ENCODE measurements at places on chromosomes 7 and 10.

- DNase-seq: no peak
These were observed 8.2 kb upstream of the AGR3 start for GRCh38 chr7:16889851-16890415.

DNA sequence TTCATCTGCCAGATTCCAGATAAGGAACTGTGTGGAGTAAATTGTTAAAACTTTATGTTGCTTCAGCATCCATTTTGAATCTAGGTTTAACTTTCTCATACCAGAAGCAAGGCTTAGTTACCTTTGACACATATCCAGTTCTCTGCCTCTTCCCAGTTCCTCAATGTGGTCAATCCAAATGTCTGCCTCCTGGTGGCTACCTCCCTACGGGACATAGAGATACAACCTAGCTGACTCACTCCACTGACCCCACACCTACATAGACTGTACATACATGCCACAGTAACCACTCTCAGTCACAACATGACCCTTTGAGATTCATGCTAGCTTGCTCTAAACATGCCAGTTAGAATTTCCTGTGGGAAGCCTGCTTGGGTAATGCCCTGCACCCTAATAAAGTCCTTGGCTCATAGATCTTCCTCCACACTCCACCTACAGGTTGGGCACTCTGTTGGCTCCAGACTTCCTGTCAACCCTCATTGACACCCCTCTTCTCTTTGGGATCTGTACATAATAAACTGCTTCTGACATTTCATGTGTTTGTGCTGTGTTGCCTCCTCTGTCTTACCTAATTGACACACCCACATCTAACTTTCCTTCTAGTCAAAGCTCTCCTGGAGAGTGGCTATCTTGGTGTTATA, 278.1 kb downstream of the HTR7 start:
- peak; percentile 19 for DNase-seq

DNA sequence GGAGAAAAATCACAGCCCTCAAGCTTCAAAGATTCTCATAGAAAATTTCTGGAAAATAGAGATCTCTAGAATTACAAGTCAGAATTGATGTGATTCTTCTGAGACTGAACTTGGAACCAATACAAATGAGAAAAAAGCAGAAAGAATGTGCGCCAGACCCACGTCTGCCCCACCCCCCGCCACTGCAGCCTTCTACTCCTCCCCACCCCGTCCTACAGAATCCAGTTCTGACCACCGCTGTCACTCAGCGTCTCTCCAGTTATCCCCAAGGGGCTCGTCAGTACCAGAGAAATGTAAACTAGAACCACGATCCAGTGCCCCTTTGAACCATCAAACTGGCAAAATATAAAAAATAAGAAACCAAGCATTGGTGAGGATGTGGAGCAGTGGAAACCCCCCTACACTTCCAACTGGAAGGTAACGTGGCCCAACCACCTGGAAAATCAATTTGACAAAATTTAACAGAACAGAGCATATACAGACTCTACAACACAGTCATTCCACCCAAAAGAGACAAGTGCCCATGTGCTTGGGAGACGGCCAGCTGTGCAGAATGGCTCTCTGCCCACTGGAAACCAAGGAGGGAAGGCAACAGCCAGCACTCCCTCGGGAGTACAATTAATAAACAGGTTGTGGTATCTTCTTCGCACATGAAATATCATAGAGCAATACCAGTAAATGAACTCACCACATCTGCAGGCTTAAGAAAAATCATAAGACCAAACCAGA, 397.9 kb downstream of the TNS3 start:
- DNase-seq: no peak

- DNase-seq: no peak
These were observed 111.6 kb downstream of the ADCY1 start for GRCh38 chr7:45685619-45686240.

DNA sequence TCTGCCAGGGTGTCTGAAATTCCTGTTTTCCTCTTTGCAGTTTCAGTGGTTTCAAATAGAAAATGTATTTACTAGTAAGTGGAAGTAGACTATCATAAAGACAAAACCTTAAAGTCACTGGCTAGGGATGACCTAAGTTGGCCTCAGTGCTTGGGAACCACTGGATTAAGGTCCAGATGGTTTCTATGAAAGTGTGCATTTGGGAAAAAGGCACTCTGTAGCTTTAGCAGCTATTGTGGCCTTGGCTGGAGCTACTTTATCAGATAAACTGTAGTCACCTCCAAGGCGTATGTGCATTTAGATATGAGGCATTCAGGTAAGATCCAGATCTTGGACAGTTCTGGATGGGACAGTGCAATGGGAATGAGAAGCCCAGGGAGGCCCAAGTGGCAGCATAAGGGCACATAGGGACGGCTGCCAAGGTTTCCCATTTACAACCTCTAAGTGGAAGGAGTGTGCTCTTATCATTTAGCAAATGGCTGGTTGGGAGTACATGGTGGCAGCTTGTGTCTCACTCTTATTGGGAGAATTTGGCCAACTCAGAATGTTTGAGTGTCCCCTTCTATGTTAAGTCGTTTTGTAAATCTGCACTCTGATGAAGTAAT, 185.6 kb downstream of the LRMDA start:
- peak; percentile 22 for DNase-seq

DNA sequence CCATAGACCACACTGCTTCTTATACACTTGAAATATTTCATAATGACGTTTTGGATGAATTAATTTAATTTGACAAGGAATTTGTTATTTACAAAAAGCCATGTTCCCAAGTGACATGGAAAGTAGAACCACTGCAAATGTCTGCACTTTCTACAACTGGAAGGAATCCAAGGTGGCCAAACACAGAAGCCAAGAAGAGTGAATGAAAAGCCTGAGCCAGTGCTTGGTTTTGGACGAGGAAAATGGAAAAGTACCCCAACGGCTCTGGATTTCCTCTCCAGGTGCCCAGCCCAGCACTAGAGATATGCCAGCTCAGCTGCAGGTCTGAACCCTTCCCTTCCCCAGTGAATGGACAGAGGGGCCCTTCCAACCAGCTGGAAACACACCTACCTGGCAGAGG, 279.4 kb downstream of the TNS3 start:
- no peak for DNase-seq

DNA sequence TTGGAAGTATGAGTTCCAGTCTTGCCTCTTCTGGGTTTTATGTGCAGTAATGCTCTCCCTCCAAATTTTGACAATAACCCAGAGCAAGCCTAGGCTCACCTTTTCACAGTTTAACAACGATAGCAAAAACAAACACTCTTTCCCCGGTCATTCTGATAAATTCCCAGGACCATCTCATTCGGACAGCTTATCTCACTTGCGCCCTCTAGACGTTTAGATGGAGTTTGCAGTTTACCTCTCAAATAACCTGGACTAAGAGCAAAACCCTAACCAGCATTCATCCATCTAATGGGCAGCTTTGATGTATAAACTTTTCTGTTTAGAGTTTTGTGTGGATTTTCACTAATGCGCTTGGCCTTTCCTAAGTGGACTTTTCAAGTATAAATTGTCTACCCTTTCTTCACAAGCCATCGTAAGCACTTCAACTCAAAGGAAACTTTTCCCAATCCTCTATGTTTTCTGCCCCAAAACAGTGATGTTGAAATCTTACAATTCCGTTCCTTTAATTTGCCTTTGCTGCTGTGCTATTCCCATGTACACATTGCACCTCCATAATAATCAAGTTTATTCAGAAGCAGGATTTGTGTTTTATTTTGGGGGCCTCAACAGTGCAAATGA, 114.9 kb downstream of the HDAC9 start:
- DNase-seq: peak; percentile 37

DNA sequence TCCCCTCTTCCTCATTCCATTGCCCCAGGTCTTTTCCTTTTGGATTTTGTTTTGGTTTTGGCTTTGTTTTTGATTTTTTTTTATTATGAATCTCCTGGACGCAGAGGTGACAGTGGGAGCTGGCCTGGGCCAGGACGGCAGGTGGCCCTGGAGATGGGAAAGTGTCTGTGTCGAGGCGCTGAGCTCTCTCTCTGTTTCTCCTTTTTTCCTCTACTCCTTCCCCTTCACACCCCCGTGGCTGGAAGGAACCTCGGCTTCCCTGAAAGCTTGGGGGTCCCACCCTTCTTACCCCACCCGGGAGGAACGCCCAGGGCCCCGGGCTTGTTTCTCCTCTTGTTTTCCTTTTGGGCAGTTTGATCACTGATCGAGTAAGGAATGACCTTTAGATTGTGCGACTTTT, 13.2 kb downstream of the TRIM8 start:
- DNase-seq: no peak
